ENCODE measurements at places on chromosomes 7 and 10.

DNA sequence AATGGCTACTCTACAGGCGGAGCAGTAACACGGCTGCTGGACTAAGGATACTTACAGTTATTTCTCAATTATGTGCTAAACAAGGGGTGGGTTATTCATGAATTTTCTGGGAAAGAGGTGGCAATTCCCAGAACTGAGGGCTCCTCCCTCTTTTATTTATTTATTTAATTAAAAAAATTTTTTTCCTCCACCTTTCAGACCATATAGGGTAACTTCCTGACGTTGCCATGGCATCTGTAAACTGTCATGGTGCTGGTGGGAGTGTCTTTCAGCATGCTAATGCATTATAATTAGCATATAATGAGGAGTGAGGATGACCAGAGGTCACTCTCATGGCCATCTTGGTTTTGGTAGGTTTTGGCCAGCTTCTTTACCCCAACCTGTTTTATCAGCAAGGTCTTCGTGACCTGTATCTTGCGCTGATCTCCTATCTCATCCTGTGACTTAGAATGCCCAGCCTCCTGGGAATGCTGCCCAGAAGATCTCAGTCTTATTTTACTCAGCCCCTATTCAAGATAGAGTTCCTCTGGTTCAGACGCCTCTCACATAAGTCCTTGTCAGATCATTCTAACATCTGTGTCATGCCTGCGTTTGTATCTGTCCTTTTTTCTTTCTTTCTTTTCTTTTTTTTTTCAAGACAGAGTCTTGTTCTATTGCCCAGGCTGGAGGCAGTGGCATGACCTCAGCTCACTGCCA is 15.9 kb upstream of the STOX1 start:
- no peak for DNase-seq

- no peak for DNase-seq
Observed at GRCh38 chr7:37062560-37062859, 338.2 kb upstream of the AOAH start.

DNA sequence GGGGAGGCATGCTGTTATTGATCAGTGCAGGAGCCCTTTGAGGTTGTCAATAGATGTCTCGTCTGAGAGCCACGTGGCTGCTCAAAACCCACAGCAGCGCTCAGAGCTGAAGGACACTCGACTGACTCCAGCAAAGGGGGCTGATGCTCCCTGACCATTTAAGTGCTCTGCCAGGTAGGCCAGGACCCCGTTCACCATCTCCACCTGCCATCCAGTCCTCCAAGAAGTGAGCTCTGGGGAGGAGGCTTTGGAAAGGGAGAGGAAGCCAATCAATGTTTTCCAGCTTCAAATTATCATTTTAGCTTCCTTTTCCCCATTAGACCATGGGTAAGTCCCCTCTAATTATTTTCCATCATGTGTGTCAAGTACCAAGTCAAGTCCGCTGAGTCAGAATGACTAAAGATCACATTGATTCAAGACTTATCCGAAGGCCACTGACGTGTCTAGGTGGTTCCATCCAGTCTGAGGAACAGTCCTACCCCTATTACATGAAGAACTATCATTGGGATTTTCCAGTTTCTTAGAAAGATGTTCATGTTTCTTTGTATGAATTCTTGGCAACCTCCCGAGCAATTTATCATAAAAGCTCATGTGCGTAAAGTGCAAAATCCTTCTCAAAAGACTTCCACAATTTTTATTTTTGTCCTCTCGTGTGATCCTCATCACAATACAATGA is 302.6 kb upstream of the LYZL1 start:
- DNase-seq, result no peak

DNA sequence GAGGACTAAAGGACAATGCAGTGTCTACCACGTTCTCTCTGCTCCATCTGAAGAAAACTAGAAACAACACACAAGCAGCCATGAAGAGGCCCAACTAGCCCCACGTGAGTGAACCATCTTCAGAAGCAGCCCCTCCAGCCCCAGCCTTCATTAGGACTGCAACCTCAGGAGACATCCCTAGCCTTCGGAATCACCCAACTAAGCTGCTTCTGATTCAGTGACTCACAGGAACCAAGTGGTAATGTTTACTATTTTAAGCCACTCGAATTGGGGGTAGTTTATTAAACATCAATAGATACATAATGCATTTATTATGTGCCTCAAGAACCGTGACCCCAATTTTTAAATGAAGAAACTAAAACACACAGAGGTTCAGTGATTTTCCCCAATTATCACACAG is 22.6 kb downstream of the ARHGAP12 start:
- DNase-seq, result no peak

DNA sequence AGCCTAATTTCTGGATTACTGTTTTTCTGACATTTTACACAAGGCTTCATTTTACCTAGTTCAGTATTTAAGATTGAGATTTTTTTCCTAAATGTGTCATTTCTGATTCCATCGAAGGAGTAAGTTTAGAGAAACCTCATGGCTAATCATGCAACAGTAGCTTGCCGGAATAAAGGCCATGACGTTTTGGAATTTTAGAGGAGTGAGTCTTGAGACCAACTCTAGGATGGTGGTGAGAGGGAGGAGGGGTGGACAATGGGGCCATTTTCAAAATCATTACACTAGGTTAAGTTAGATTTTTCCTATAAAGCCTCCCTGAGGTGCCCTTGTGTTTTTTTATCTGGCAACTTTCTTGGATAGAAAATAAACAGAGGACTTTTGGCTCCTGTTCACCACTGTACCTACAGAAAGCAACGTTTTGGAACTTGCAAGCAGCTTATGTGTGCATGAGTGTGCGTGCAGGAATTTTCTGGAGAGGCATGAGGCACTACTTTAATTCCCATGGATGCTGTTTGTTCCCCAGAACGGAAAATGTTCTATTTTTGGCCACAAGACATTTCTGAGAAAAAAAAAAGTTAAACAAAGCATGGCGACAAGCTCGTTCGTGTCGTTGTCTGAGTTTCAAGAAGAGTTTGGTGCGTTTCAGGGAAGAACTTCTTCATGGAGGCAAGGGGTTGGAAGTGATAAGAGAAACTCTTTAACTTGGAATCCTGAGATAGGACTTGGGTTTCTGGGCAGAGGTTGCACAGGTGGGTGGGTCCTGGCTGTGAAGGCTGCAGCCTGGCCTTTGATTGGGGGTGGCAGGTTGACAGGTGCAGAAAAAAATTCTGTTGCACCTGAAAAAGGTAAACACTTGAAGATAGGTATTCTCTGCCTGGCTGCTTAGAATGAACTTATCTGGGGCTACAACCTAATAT is 178.1 kb downstream of the PTEN start:
- DNase-seq, result no peak

DNA sequence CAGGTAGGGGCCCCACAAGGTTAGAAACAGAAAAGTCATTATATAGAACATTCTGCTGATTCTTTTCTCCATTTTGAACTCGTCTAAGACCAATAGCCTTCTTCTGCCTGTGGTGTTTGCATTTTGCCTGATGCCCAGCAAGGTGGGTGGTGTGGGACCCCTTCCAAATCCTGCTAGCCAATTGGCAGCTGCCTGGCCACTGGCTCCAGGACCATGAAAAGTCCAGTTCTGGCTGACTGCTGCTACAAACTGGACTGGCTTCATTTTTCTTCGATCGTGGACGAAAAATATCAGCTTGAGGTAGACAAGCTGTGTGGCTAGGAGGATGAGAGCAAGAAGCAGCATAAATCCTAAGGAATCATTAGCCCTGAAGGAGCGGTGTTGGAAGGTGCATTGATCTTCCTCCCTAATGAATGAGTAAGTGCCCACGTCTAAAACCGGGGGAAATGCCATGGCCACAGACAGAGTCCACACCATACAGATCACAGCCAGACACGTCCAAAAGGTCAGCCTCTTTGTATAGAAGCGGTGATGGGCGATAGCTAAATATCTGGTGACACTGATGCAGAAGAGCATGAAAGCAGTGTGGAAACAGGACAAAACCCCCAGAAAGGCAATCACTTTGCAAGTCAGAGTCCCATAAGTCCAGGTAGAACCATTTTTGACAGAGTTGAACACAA is 2.7 kb downstream of the GPR85 start:
- no peak for DNase-seq

GRCh38 chr7:136405931-136406777 is 429.0 kb upstream of the MTPN start:
- no peak for DNase-seq

DNA sequence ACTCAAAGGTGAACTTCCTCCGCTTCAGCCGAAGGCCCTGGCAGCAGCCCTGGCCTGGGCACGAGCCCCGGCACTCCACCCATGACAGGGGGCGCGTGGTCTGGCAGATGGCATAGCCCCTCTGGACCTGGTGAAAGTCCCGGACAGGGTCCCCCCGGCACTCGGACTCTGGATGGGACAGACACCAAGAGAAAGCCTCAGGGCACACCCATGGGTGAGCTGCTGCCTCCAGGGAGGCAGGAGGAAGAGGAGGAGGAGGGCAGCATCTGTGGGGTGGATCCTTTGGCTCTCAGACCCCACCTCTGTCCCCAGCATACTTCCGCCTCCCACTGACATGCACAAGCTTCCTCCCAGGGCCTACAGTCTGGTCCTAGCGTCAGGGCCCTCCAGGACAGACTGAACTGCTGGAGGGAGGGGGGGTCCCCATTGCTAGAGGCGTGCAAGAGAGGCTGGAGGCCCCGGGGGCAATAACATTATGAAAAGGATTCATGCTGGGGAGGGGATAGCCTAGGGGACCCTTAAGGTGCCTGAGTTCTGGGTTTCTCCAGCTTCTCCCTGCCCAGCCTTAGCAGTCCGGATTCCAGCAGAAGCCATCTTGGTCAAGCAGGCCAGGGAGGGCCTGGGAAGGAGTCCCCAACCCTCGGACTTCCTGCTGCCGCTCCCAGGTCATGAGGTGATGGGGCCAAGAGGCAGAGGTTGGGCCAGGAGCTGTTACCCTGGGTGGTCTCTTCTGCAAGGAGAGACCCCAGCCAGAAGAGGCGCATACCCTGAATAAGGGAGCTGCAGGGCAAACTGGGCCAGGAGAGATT is 169.3 kb downstream of the LCOR start:
- DNase-seq, result no peak

DNA sequence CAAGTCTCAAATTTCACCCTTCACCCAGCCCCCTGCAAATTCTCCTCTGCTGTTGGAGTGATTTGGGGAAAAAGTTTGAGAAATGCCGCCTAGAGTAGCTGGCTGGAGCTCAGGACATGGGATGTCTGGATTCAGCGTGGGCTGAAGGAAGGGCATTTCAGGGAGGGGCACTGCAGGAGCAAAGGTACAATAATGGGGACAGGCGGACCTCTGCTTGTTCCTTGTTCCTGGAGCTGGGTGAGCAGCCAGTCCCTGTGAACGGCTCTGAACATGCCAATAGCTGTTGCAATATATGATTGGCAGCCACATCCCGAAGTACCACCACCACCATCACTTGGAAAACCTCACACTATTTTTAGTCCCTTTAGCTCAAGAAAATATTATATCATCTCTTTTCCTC is 23.4 kb downstream of the ADRA2A start:
- no peak for DNase-seq

All from activated T-cell treated with anti-CD3 and anti-CD28 coated beads for 1 hour (primary cell).